Activated naive CD8-positive, alpha-beta T cell treated with anti-CD3 and anti-CD28 coated beads, Interleukin-2, amount 50 U/mL, for 16 hours (primary cell): ENCODE measurements at places on chromosomes 2 and 18.

DNA sequence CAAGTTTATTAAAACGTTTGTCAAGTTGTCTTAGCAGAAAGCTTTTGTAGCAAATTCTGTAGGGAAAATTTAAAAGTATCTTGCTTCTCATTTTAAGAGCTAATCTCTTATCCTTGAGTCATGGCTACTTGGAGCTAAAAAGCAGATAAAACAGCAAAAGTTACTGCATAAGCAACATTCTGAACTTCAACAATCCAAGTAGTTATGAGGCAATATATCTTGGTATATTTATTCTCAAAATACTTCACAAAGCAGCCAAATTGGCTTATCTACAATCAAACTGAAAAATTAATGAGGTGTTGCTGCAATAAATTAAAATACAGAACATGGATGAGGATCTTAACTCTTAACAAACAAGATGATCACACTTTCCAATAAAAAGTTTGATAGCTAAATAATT, 306.5 kb downstream of the PIEZO2 start:
- DNase-seq: no peak

GRCh38 chr2:72533765-72534164, 292.1 kb downstream of the EXOC6B start:
- no peak for DNase-seq

DNA sequence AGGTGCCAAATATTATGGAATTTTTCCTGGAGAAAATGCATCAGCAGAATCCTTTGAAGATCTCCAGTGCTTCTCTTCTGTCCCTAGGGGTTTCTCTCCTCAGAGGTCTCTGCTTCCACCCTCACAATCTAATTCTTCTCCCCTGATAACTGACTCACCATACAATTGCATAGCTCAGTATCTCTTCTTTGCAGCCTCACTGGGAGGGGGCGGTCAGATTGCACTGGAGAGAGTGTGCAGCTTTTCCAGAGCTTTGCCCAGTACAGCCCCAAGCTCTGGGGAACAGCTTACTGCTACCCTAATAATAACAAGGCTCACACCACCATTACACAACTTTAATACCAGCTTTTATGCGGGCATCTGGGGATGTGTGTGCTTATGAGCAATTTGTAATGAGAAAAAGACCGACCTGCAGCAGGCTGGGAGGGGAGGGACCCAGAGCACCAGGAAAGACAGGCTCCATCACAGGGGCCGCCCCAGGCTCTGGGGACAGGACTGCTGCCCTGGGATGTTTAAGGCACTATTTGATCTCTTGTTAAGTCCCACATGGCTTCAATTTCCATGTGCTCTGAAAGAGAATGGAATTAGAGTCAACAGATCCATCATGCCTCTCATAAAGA, 276.6 kb upstream of the SIX2 start:
- DNase-seq: no peak

GRCh38 chr2:20015482-20016083, 3.1 kb upstream of the MATN3 start:
- no peak for DNase-seq

DNA sequence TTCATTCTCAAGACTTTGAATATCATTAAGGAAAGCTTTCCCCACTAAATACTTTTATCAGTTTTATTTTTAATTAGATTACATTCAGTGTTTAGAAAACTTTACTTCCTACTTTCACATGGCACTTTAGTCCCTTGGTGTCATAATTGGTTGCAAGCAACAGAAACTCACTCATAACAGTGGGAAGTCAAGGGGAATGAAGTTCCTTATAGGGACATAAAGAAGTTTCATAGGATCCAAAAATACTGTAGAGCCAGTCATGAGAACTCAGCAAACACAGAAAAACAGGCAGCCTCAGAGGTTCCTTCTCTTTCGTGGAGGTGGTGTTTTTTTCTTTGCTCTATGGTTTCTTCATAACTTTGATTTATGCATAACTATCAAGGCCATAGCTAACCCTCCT, 809.0 kb downstream of the BCL11A start:
- no peak for DNase-seq
